ENCODE measurements at places on chromosomes 6 and 20.

- DNase-seq = peak; percentile 68
These were observed 7.9 kb downstream of the PEX6 start for GRCh38 chr6:42970871-42971612.

DNA sequence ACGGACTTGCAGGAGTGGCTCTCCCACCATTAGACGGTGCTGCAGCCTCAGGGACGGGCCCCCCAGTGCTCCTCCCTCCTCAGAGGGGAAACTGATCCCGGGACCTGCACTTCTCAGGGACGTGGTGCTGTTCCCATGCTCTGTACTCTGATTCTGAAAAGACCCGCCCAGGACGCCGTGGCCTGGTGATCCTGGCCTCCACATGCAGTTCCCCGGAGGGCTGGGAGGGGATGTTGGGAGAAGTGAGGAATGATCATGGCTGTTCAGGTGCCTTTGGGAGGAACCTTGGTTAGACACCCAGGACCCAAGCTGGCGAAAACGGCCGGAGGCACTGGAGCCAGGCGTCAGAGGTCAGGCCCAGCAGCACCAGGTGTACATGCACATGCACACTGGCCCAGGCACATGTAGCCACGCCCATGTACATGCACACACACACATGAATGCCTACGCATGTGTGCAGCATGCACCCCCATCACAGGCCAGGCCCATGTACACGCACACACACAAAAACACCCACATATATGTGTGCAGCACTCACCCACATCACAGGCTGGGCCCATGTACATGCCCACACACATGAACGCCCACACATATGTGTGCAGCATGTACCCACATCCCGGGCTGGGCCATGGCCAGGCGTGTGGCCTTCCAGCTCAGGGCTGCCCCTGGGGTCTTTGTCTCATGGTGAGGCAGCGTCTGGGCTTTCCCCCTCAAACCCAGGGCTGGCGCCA, 52.6 kb upstream of the DACT2 start:
- DNase-seq = no peak

DNA sequence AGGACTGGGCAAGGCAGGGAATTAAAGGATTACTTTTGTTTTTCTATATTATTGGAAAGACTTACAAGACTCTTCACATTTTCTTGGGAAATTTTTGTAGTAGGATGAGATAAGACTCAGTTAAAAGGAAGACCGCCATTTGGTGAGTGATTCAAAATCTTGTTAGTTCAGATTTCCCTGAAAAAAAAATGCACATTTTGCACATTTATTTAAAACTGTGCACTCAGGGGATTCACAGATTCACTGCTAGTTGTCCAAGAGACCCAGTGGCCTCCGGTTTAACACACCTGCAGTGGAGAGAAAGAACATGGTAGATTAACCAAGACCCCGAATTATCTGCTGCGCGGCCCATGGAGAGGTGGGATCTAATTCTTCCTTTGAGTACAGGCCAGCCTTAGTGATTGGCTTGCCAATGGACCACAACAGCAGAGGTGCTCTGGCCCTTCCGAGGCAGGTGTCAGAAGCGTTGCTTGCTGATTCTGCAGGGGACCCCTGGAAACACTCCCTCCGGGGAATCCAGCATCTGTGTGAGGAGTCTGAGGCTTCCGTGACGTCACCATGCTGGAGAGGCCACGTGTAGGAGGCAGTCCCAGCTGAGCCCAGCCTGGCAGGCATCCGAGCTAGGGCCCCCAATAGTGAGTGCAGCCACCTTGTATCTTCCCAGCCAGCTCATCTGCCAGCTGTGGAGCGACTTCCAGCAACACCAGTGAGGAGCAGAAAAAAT, 68.9 kb downstream of the ZNF217 start:
- DNase-seq = no peak

GRCh38 chr6:11241793-11242201, 9.3 kb upstream of the NEDD9 start:
- DNase-seq = no peak

GRCh38 chr6:46863791-46864190, 57.9 kb downstream of the ADGRF5 start:
- DNase-seq = no peak

DNA sequence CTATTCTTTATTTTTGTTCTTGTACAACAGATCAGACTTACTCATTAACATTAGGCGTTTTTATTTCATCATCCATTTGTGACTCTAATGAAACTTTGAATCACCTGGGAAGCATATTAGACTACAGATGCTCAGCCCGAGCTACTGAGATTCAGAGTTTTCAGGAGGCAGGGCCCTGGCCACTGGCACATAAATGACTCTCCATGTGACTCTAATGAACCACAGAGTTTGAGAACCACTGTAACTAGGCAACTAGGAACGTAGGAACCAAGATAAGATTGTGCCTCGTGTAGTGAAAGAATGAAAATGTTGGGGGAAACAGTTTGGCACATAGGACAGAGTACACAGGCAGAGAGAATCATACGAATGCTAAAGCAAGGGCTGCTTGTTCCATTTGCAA, 405.9 kb upstream of the BTBD3 start:
- no peak for DNase-seq

- DNase-seq = no peak
These were observed 492.3 kb downstream of the PREX1 start for GRCh38 chr20:48335308-48336050.

DNA sequence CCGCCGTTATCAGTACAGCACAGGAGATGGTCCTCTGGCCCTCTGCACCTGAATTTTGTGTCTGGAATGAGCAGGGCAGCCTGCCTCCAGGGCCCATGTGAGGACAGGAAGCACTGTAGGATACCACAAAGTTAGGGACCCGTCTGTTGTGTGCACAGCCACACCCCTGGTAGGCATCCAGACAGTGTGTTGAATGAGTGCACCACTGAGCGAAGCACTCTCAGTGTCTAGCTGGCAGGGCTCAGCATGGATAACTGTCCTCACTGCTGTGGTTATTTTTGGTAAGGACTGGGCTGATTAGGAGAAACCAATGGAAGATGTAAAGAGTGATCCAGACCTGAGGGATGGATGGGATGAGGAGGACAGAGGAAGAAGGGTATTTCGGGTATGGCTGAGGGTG, 178.7 kb downstream of the CLIC5 start:
- DNase-seq = no peak

GRCh38 chr20:46228670-46229069, 79.6 kb downstream of the CDH22 start:
- no peak for DNase-seq

DNA sequence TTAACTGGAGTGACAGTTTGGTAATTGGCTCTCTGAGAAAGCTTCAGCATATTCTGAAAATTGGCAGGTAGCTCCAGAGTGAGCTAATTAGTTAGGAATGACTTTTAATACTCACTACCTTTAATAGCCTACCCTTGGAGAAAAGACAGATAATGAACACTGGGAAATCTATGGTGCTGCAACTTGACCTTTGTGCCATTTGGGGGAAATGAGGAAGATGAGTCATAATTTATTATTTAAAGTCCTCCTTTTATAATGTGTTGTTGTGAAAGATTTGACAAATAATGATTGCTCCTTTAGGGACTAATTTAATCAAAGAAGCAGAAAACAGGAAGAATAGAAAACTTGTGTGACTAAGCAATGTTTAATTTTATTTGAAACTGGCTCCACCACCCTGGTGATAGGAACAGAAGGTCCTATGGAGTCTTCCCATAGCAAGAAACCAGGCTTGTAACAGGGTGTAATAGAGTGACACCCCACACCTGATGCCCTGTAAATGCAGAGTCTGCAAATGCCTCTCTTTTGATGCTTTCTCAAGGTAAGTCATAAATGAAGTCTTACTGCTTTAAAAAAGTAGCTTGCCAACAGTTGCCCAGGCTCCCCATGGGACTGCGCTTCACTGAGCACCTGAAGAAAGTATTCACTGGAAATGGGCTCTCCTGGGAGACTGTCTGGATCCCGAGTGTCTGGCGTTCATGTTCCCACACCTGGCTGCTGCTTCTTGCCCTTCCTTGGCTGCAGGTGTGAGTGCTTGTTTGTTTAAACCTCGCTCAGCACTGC, 134.4 kb downstream of the LRRC1 start:
- no peak for DNase-seq

DNA sequence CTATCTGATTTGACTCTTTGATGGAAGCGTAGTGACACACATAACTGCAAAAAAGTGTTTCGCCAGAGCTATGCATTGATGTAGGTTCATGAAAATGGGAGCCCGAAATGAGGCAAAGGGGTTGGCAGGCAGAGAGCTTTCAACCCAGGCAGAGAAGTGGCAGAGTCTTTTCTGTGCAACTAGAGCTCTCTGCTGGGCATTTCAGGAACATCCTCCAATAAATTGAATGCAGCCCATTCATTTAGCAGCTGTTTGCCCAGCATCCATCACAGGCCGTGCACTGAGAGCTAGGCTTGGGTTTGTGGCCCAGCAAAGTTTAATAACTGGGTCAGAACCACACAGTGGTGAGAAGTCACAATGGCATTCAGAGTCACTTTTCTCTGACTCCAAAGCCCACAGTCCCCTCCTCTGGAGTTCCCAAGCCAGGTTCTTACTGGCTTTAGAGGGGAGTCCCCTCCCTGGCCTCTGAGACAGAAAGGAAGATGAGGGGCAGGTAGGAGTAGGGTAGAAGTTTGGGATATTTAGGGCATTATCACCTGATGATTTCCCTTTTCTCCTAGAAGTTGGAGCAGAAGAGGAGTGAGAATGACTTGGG, 31.8 kb upstream of the ELMO2 start:
- peak; percentile 66 for DNase-seq

DNA sequence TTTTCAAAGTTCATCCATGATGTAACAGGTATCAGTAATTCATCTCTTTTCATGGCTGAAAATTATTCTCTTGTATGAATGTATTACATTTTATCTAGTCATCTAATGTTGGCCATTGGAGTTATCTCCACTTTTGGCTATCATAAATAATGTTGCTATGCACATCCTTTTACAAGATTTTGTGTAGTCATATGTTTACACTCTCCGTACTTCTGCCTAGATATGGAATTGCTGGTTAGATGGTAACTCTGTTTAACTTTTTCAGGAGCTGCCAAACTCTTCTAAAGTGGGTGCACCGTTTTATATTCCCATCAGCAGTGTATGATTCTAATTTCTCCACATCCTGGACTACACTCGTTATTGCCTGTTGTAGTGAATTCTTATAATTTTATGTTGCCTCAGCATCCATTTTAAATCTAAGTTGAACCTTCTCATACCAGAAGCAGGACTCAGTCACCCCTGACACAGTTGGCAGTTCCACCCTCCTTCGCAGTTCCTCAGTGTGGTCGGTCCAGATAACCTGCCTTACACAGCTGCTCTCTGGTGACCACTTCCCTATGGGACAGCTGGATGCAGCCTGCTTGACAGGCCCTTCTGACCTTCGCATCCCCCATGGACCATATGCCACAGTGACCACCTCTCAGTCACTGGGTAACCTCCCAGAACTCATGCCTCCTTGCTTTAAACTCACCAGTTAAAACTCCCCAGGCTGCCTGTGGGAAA, 33.9 kb downstream of the KIZ start:
- DNase-seq = no peak

- DNase-seq = no peak
These were observed 246.3 kb downstream of the ZFAND3 start for GRCh38 chr6:38065734-38066305.

- no peak for DNase-seq
These were observed 199.3 kb downstream of the BACH2 start for GRCh38 chr6:90097356-90097755.

- no peak for DNase-seq
These were observed 35.7 kb downstream of the ITPR3 start for GRCh38 chr6:33656844-33657243.

DNA sequence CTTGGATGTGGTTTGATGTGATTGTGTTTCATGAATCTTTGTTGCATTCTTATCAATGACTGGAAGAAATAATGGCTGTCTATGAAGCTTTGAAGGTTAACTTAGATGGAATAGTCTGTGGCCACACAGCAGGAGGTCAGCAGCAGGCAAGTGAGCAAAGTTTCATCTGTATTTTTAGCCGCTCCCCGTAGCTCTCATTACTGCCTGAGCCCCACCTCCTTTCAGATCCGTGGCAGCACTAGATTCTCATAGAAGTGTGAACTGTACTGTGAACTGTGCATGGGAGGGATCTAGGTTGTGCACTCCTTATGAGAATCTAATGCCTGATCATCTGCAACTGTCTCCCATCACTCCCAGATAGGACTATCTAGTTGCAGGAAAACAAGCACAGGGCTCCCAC, 660.2 kb downstream of the EPHA7 start:
- DNase-seq = no peak

GRCh38 chr6:22015216-22015615, 281.6 kb downstream of the PRL start:
- no peak for DNase-seq

DNA sequence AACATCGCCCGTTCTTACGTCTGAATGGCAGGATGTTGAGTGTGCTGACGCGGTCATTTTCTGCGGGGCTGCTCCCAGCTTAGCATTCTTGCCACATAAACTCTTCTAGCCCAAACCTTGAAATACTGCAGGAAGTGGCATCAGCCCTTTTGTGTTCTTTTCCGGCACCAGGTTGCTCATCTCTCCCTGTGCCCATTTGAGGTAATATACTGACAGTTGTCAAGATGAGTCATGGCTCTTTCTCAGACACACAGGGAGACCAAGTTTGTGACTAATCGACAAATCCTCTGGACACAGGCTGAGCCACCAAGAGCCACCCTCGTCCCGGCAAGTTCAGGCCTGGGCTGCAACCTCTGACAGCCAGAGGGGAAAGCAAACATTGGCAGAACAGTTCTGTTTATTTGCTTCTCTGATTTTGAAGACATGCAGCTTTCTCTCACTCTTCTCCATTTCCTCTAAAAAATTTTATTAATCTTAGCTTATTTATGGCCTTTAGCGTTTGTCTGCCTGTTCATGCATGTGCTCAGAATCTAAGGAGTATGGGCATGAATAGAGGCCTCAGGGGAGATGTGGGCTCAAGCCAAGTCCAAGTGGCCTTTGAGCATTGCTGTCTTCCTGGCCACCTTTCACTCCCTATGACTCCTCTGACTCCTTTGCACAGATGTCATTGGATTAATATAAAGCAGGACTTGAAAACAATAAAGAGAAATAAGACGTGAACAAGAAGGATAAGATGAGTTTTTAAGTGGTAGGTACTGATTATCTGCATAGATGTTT, 328.2 kb upstream of the JAG1 start:
- DNase-seq = peak; percentile 89

GRCh38 chr20:36481380-36482043, 59.8 kb upstream of the MYL9 start:
- peak; percentile 32 for DNase-seq

DNA sequence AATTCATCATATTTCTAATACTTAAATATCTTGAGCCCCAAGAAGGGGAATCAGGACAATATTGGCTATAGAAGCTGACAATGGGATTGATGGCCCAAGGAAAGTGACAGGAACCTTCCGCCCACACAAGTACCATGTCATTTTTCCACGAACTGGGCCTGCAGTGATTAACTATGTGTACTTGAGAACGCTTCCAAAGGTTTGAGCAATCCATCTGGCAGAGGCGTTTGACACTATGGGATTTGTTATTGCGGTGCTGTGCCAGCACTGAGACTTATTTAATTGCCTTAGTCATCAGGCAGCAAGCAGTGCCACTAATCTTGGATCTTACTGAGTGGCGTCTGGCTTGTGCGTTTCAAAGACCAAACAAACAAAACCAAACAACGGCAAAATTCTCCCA, 135.6 kb upstream of the UST start:
- DNase-seq = peak; percentile 36

All from ELR (cell line).